ENCODE measurements at places on chromosomes 6 and 20.

GRCh38 chr20:25085756-25086495 lies 4.0 kb upstream of the VSX1 start:
- DNase-seq = no peak

- DNase-seq = no peak
Observed at GRCh38 chr6:1337791-1338190, 25.9 kb downstream of the FOXQ1 start.

DNA sequence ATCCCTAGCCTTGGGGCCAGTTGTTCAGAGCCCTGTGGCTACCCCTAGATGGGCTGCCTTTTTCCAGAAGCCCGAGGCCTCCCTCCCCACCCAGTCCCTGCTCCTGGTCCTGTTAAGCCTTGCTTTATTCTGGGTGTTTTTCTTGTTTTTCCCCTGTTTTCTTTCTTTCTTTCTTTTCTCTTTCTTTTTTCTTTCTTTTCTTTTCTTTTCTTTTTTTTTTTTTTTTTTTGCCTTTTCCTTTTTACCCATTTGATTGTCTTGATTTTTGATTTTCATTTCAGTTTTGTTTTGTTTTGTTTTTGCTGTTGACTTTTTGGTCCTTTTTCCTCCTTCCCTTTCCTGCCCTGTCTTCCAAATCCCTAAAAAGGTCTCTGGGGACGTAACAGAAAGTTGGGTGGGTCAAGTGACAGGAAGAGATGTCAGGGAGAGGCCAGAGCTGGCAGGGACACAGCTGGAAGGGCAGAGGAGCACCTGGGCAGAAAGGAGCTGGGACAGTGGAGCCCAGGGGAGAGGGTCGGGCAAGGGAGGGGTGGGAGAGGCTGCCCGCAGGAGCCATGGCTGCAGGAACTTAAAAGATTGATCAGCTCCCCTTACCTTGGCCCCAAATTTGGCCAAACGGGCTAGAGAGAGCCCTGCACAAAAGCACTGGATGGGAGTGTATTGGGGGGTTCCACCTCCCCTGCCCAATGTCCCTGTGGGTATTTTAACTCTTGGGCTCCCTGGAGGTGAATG lies 27.6 kb downstream of the MYH7B start:
- DNase-seq = no peak

DNA sequence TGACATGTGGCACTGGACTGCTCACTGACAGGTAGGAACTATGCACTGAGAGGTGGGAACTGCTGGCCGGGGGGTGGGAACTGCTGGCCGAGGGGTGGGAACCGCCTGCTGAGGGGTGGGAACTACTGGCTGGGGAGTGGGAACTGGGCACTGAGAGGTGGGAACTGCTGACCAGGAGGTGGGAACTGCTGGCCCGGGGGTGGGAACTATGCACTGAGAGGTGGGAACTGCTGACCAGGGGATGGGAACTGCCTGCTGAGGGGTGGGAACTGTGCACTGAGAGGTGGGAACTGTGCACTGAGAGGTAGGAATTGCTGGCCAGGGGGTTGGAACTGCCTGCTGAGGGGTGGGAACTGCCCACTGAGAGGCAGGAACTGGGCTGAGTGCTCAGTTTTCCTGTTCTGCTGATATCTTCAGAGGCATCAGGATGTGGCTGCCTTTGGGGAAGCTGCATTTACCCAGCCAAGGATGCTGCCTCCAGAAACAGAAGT lies 90.2 kb downstream of the THBS2 start:
- DNase-seq = no peak

GRCh38 chr6:135093578-135093977 lies 39.0 kb upstream of the HBS1L start:
- no peak for DNase-seq

- no peak for DNase-seq
Observed at GRCh38 chr6:66082914-66083313, 375.9 kb upstream of the EYS start.

DNA sequence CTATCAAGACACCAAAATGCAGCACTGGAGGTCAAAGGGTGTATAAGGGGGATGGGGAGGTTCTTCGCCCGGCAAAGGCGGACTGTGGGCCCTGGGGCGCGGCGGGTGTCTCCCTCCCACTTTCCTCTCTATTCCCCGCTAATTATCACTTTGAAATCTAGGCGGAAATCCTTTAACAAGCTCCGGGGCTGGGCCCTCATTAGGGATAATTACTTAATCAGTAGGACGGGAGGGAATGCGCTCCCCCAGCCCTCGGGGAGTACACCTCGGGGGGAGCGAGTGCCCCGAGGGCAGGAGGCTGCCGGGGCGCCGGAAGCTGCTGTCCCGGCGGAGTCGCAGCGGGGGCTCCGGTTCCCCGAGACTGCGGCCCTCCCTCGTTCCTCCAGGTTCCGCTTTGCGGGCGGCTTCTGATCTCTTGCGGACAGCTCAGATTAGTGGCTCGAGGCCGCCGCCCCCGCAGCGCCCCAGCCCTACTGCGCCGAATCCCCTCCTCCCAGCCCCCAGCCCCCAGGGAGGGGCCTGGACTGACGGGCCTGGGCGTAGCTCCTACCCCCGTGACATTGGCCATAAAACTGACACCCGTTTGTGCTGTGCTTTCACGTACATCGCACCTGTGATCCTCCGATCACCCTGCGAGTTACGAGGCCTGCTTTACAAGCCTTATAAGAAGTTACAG lies 14.7 kb downstream of the MUCL3 start:
- DNase-seq = peak; percentile 55

DNA sequence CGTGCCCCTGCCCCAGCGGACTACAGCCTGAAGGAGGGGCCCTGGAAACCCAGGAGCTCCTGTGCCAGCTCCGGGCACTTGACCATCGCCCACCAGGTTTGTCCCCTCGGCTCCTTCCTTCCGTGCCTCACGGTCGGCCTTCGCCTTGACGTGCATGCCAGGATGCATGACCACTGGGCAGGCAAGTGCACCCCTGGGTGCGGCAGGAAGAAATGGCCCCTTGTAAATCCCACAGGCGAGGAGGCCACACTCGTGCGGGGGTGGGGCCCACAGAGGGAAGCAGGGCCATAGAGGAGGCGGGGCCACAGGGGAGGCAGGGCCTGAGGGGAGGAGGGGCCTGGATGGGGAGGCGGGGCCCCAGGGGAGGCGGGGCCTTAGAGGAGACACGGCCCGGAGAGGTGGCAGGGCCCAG lies 81.7 kb downstream of the YTHDF1 start:
- DNase-seq = no peak

- no peak for DNase-seq
Observed at GRCh38 chr20:25534845-25535244, 50.5 kb downstream of the NINL start.

DNA sequence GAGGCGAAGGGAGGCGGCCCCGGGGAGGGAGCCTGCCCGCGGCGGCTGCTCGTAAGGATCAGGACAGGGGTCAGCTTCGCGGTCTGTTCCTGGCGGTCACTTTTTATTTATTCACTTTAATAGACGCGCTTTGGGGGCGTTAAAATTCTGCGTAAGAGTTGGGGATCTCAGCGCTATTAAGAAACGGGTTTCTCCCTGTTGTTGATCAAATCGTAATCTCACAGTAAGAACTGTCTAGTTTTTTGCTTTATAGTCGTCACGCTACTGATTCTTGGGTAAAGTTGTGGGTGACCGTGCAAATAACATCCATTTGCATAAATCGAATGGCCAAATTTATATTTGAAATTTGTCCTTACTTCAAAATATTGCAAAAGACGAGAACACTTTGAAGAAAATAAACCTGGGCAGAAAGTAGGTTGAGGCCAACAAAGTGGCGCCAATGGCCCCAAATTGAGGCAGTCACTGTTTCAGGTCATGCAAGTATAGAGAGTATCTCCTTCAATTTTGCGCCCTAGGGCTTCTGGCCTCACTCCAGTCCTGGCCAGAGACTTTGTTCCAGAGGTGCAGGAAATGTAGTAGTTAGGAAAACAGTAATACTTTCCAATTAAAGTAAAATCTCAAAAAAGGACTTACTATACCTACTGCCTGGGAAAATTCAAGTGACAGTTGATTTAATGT lies 963 bp upstream of the RMND1 start:
- no peak for DNase-seq

- DNase-seq = no peak
Observed at GRCh38 chr6:35518566-35519312, 6.0 kb upstream of the TULP1 start.

DNA sequence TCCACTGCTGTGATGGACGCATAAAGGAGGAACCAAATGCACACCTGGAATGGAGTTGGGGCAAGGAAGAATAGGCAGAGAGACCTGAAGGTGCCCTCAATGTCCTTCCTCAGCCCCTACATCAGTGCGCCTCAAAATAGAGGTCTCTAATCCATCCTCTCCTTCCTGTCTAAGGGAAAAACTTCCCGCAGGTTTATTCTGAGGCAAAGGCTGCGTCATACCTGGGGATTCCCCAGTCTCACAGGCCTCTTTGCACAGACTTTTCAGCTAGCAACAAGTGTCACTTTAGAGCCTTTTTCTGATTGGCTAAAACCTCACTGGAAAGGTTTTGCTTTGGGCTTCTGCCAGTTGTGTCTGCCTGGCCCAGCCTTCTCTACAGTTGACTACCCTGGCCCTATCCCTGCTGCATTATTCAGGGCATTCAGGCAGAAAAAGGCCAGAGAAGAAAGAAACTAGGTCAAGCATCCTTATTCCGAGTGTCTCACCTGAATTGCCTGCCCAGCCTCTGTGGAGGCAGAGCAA lies 1.8 kb upstream of the HLA-DQB1 start:
- no peak for DNase-seq

GRCh38 chr20:24149881-24150307 lies 161.3 kb upstream of the GGTLC1 start:
- no peak for DNase-seq

- no peak for DNase-seq
Observed at GRCh38 chr6:24743265-24743943, 24.4 kb upstream of the C6orf62 start.

DNA sequence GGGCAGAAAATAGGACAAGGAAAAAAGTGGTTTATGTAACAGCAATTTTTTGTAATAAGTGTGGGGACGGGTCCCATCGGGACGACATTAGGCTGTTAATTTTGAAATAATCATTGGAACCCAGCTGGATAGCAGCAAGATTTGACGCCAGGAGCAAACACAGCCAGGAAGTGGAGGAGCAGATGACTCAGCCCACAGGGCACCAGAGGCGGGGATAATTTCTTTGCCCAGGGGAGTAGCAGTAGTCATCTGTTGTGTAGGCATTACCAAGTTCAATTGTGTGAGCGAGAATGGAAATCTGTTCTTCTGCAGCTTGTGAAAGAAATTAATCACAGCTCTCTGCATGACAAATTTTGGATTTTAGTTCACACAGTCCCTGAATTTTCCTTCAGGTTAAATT lies 22.6 kb upstream of the RIN2 start:
- no peak for DNase-seq

DNA sequence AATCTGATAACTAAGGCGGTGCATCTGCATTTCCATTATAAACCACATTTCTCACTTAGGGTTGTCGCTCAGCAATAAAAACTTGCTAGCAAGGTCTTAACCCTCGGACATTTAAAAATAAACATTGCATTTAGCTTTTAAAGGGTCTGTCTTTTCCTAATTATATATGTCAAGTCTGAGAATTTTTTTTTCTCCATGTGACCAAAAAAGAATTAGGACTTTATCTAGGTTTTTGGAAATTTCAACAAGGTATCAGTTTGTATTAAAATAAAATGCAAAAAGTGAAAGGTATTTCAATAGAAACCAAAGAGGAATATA lies 198.1 kb downstream of the FOXA2 start:
- no peak for DNase-seq
